ENCODE measurements at places on chromosomes 13 and 19. TPM values are rescaled to one million over a fixed set of nuclear protein-coding genes. Genes with fewer than 3 reads are reported as not detected.

Gene KCNN1
- not detected for total RNA-seq

Gene MBD3L3
- total RNA-seq = not detected

Gene ATP8B3
- 4.6 TPM for total RNA-seq

Gene SPINT2
- 30.4 TPM for total RNA-seq

Gene ZSCAN4
- not detected for total RNA-seq

- DNase-seq = no peak
- no peaks in the 10 kb centered on the region for H3K27me3 ChIP-seq
- no peaks in the 10 kb centered on the region for H3K36me3 ChIP-seq
- H3K4me1 ChIP-seq = no peaks in the 10 kb centered on the region
Observed at GRCh38 chr13:74835579-74835978, 646.4 kb downstream of the TBC1D4 start.

Gene PRTN3
- total RNA-seq = not detected

Gene C13orf42
- total RNA-seq = not detected

GRCh38 chr13:60170414-60170813 is 6.7 kb upstream of the DIAPH3 start:
- no peak overlapping the region for H3K27ac ChIP-seq
- DNase-seq = no peak
- H3K36me3 ChIP-seq = no peaks in the 10 kb centered on the region
- H3K27me3 ChIP-seq = peaks cover 10% of the 10 kb centered on the region
- H3K4me3 ChIP-seq = no peak overlapping the region
- H3K4me1 ChIP-seq = no peaks in the 10 kb centered on the region

GRCh38 chr19:45050036-45050435 is 11.2 kb downstream of the CLASRP start:
- peaks cover 25% of the 10 kb centered on the region for H3K36me3 ChIP-seq
- peaks cover 4% of the 10 kb centered on the region for H3K4me1 ChIP-seq
- no peak overlapping the region for H3K4me3 ChIP-seq
- H3K27ac ChIP-seq = no peak overlapping the region

DNA sequence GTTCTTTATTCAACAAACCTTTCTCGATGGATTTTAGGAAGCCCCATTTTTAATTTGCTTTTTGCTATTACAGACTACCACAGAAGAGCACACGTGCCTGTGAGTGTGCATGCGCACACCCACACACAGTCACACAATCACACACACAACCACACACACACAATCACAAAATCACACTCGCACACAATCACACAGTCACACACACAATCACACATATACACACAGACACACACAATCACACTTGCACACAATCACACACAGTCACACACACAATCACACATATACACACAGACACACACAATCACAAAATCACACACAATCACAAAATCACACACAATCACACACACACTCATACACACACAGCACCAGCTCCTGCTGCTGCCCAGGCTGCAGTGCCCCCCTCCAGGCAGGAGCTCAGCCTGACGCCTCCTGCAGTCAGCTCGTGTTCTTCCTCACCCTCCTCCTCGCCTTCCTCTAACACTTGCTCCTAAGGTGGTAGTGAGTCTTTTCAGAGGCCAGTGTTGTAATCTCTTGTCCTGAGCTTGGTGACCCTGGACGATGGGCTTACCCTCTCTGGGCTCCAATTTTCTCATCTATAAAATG is 125.0 kb upstream of the SOX1 start:
- DNase-seq = peak; percentile 59
- H3K4me3 ChIP-seq = no peak overlapping the region
- no peaks in the 10 kb centered on the region for H3K27me3 ChIP-seq
- no peaks in the 10 kb centered on the region for H3K4me1 ChIP-seq
- no peaks in the 10 kb centered on the region for H3K36me3 ChIP-seq

Gene FPR3
- total RNA-seq = not detected

DNA sequence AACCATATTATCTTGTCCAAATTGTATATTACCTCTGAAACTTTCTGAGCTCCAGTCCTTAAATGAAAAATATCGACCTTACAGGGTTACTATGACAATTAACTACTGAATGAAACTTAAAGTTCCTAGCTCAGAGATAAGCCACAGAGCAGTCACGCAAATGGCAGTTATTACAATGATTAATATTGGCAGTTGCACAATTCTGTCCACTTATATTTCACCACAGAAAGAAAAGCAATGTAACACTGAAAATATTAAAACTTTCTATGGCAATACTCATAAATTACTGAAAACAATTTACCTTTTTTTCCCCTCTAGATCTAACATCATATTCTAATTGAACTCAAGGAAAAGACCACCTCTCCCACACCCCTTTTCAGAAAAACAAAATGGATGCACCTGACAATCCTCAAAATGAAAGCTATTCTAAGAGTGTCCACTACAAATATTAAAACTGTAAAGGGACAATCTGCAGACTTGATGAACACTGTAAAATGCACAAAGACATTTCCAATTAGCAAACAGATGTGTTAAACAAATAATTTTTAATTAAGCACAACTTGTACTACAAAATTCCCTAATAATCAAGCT is 14.6 kb downstream of the LNX2 start:
- peaks cover 22% of the 10 kb centered on the region for H3K4me1 ChIP-seq
- H3K36me3 ChIP-seq = no peaks in the 10 kb centered on the region
- H3K27me3 ChIP-seq = no peaks in the 10 kb centered on the region
- no peak overlapping the region for H3K27ac ChIP-seq
- no peak overlapping the region for H3K4me3 ChIP-seq

Gene NKPD1
- 0.18 TPM for total RNA-seq

DNA sequence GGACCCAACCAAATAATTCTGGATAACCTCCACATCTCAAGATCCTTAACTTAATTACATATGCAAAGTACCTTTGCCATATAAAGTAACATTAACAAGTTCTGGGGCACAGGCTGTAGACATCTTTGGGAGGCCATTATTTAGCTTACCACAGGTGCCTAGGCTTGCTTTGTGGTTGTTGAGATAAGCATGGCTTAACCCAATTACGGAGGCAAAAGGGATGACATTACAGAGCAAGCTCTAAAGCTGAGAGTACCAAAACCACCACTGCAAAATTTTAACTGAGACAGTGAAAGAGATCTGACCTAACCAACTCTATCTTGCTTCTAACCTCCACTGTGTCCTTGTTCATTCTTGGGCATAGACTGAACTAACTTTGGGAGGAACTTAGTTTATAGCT is 502.9 kb upstream of the ATXN8OS start:
- H3K36me3 ChIP-seq = no peaks in the 10 kb centered on the region
- H3K27ac ChIP-seq = no peak overlapping the region
- H3K4me3 ChIP-seq = no peak overlapping the region
- no peaks in the 10 kb centered on the region for H3K4me1 ChIP-seq
- no peak for DNase-seq

Gene MAMSTR
- 1.3 TPM for total RNA-seq

- H3K36me3 ChIP-seq = no peaks in the 10 kb centered on the region
- no peak overlapping the region for H3K4me3 ChIP-seq
- H3K27ac ChIP-seq = no peak overlapping the region
- peaks cover 6% of the 10 kb centered on the region for H3K4me1 ChIP-seq
Observed at GRCh38 chr13:79999601-80000000, 341.3 kb downstream of the SPRY2 start.

- no peak for DNase-seq
- no peaks in the 10 kb centered on the region for H3K36me3 ChIP-seq
- H3K27me3 ChIP-seq = peaks cover 7% of the 10 kb centered on the region
- no peaks in the 10 kb centered on the region for H3K4me1 ChIP-seq
- no peak overlapping the region for H3K27ac ChIP-seq
Observed at GRCh38 chr19:33705090-33705847, 83.5 kb downstream of the CHST8 start.

Gene IFI30
- total RNA-seq = not detected

DNA sequence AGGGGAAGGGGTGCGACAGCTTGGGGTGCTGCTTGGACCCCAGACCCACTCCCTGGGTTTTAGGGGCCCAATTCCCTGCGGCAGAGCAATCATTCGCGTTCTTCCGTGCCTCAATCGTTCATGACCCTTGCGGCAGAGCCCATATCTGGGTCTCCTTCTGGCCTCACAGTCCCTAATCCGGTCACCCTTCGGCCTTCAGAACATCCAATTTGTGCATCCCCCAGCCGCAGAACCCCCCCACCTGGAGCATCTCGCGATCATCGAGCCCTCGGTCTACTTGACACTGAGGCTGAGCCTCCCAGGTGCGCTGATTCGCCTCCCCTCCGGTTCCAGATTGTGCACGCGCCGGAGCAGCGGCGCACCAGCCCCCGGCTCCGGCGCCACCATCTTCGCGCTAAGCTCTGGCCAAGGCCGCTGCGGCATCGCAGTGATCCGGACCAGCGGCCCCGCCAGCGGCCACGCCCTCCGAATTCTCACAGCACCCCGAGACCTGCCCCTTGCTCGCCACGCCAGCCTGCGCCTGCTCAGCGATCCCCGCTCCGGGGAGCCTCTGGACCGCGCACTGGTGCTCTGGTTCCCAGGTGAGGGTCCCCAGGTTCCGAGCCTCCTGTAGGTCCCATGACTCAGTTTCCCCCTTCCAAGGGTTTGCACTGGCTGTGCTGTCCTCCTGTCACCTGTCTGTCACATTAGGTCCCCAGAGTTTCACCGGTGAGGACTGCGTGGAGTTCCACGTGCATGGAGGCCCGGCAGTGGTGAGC is 501 bp downstream of the GTPBP3 start:
- no peaks in the 10 kb centered on the region for H3K27me3 ChIP-seq
- H3K4me1 ChIP-seq = peaks cover 23% of the 10 kb centered on the region
- H3K27ac ChIP-seq = peak overlapping the region; percentile 41
- peaks cover 1% of the 10 kb centered on the region for H3K36me3 ChIP-seq
- H3K4me3 ChIP-seq = peak overlapping the region; percentile 99

- H3K4me1 ChIP-seq = no peaks in the 10 kb centered on the region
- no peak overlapping the region for H3K27ac ChIP-seq
- peaks cover 4% of the 10 kb centered on the region for H3K27me3 ChIP-seq
- H3K36me3 ChIP-seq = no peaks in the 10 kb centered on the region
Observed at GRCh38 chr13:107974409-107974808, 240.9 kb downstream of the LIG4 start.

All from osteocyte (in vitro differentiated cells).